ENCODE measurements at places on chromosomes 7 and 10.

DNA sequence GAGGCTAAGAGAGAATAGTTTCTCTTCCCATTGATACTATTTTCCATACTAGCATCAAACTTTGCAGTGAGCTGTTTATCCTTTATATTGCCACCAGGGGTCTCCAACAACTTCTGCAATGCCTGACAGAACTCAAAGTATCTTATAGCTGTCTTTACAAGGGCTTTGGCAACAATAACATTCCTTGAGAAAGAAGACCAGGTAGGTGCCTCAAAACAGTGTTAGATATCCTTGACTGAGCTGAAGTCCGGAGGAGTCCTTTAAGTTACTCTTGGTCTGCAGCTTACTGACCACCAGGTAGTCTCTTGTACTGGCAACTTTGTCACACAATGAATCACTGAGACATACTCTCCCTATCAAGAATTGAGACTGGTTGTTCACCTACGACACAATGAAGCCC is 30.0 kb upstream of the TES start:
- no peak for DNase-seq

GRCh38 chr7:36348256-36348655 is 41.4 kb upstream of the ANLN start:
- no peak for DNase-seq

- no peak for DNase-seq
Observed at GRCh38 chr7:57343901-57344622, 105.9 kb upstream of the ZNF716 start.

GRCh38 chr10:31698181-31698830 is 230.3 kb downstream of the ARHGAP12 start:
- DNase-seq: no peak

DNA sequence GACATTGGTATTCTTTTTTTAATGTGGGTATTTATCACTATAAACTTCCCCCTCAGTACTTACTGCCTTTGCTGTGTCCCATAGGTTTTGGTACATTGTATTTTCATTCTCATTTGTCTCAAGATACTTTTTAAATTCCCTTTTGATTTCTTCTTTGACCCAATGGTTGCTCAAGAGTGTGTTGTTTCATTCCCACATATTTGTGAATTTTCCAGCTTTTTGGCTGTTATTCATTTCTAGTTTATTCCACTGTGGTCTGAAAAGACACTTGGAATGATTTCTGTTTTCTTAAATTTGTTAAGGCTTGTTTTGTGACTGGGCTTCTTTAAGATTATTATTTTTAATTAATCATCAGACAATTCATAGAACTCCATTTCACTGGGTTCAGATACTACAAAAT is 105.0 kb downstream of the EPC1 start:
- no peak for DNase-seq

DNA sequence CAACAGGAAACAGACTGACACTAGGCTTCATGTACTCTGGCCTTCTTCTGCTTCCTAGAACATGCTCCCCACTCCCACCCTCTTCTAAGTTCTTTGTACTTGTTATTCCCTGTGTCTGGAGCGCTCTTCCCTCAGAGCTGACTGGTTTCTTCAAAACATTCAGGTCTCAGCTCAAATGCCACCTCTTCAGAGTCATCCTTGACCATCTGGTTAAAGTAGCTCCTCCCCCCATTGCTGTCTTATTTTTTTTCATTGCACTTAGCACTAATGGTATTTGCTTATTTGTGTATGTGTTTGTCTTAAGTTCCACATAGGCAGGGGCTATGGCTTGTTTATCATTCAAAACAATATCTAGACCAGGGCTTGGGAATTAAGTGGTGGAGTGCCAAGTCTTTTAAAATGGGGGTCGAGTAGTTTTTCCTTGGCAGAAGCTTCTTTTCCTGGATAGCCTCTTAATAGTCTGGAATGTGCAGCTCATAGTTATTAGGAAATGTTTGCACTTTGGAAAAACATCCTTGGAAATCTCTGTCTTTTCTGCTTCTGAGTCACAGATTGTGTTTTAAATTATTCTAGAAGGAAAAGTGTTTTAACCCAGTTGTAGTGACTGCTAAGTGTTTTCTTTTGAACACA is 60.0 kb downstream of the RALA start:
- no peak for DNase-seq

GRCh38 chr7:50775836-50776235 is 6.9 kb downstream of the GRB10 start:
- no peak for DNase-seq

- DNase-seq: no peak
Observed at GRCh38 chr7:50281680-50282445, 22.7 kb upstream of the IKZF1 start.

- DNase-seq: no peak
Observed at GRCh38 chr10:23331567-23332301, 12.9 kb downstream of the C10orf67 start.

DNA sequence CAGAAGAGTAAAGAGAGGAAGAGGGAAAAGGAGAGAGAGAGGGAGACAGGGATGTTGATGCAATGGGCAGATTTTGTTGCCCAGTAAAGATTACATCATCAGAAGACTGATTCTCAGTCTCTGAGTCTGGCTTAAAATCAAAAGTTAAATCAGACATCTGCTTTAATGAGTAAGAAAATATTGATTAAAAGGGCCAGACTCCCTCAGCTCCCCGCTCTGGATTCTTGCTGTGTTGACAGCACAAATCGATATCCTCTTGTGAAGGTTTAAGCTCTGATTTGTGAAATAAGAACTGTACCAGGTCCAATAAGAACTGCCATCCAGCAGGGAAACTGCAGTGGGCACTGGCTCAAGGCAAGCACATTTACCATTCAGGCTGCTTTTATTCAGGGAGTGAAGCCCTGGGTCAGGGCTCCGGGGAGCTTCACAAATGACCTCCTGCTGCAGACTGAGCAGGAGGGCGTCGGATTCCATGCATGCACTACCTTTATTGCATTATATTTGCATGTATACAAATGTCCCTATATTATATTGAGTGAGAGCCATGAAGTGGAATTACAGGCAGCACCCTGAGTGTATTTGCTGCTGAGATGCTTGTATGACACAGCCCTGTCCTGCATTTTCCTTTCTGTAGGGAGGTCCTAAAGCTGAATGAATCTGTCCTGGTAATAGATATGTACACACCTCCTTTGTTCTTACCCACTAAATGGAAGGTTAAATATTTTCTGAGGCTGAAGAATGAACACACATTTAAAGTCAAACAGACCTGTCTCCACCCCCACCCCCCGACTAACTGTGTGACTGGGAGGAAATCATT is 401.5 kb downstream of the REEP3 start:
- DNase-seq: no peak

- no peak for DNase-seq
Observed at GRCh38 chr10:21176934-21177480, 279.9 kb upstream of the NEBL start.

- no peak for DNase-seq
Observed at GRCh38 chr10:121245754-121246153, 352.5 kb downstream of the FGFR2 start.

DNA sequence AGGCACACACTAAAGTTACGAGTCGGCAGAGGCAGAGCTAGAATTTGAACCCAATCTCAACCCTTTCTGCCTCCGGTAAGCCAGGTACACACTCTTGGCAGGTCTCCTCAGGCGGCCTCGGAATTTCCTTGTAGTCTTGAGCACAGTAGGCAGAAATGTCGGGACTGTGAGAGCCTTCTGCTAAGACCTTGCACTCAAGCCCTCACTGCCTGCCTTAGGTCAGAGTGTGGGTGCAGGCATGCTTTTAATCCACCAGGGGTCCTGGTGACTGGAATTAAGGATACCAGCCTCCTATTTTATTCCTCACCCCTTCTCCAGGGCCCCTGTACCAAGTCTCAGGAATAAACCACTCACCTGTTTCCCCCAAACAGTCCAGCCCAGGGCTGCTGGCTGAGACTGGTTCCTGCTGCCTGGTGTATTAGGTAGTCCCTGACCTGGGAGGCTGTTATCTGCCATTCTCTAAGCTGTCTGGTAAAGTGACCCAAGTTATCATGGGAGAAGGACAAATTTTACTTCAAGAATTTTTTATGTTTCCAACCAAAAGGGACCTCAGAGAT is 855 bp downstream of the ATP6V1F start:
- DNase-seq: no peak

DNA sequence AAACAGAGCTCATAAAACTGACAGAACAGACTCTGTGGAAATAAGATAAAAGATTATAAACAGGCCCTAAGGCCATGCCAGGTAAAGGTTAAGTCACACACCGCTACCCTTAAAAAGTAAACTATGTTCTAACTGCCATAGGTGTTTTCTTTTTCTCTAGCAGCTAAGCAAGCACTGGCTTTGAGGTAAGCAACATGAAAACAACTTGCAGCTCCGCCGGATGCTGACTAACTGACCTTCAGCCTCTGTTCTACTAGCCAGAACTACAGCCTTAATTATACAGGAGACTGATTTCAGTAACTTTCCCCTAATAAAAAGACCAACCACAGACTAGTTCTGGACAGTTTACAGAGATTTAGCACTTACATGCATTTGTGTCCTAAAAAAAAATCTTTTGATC is 708.3 kb downstream of the CCSER2 start:
- DNase-seq: no peak

DNA sequence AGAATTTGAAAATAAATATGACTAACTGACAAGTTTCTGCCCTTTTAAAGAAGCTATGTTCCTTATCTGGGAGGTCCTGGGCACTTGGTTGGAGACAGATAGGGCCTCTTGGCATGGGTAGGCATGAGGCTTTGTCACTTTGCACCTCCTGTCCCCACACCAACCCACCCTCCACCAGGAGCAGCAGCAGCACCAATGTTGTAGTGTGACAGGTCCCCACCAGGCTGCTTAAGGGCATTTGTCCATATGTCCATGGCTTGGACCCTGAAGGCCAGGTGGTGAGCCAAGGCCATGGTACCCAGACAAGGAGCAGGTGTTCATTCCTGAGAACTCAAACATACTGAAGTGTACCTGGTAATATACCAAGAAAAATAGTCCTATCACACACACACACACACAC is 629.1 kb downstream of the ACTR3B start:
- DNase-seq: no peak

DNA sequence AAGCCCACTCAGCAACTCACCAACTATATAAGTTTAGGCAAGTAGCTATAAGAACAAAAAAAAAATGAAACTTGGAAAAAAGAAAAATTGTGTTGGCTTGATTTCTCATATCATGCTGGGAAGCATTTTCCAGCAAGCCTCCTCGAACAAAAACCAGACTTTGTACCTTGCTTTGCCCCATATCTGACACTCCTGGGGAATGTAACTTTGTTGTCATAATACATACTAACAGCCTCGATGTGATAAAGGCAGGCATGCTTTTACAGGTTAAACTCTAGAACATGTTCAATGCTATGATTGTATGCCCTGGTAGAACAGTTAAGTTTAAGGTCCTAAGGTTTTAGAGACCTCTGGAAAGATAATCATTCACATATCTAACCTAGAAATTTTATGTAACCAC is 11.6 kb downstream of the CFAP43 start:
- no peak for DNase-seq

- no peak for DNase-seq
Observed at GRCh38 chr10:84727398-84727797, 399.0 kb downstream of the CCSER2 start.

- no peak for DNase-seq
Observed at GRCh38 chr7:70634610-70635068, 497.3 kb upstream of the GALNT17 start.

DNA sequence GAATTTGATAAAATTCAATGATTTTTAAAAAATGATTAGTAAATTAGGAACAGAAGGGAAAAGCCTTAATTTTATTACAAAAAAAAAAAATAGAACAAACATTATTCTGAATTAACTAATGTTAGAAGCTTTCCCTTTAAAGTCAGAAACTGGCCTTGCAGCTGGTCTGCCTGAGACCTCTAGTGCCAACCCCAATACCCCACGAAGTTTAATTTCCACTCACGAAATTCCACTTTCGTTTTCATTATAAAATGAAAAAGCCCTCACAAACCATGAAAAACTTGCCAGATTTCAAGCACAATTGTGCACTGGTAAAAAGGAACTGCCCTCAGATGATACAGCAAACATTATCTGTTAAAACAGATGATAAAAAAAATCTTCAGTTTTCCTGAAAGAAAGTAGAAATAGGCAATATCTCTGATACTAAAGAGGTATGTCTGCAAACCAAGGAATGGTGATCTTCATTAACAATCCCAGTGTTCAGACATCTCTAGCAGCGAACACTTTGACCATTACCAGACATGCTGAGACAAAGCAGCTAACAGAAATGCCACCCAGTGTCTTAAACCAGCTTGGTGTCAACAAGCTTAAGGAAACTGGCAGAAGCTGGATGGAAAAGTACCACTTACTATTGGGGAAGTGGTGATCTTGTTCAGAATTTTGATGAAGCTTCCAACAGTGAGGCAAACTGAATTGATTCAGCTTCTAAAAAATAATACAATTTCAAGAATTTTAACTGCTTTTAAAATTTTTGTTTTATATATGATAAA is 80.2 kb downstream of the PALS2 start:
- DNase-seq: no peak

DNA sequence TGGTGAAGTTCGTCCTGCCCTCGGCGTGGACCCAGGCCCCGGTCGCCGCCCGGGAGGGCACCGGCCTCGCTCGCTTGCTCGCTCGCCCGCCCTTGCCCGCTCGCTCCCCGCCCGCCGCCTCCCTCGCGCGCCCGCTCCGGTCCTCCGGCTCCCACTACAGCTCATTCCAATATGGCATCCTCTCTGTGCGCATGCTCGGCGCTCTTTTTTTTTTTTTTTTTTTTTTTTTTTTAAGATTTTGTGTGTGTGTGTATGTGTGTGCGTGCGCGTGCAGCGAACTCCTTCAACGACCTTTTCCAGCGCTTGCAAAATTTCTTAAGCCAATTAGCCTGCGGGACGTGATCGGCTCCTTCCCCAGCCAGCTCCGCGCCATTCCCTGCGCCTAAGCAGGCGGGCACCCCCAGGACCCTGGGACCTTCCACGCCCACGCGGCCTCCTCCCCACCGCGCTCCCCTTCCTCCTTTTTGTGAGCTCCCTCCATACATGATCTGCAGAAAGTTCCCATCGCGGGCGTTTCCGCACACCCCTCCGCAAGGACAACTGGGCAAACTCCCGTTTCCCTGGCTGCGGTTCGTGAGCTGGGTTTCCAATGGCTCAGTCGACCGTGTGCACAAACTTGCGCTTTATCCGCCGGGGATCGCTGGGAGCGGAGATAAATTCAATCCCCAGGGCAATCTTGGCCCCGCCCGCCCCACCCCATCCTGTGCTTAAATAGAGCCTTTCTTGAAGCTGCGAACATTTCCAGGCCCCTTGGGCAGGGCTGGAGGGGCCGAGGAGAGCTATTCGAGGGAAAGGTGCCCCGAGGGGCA is at the start of gene SFMBT2:
Gene SFMBT2, minus strand, starts transcription at position 173 of the 809 bp plus-strand sequence. CDS start 29,136 bp downstream, outside the sequence.
- peak; percentile 57 for DNase-seq

DNA sequence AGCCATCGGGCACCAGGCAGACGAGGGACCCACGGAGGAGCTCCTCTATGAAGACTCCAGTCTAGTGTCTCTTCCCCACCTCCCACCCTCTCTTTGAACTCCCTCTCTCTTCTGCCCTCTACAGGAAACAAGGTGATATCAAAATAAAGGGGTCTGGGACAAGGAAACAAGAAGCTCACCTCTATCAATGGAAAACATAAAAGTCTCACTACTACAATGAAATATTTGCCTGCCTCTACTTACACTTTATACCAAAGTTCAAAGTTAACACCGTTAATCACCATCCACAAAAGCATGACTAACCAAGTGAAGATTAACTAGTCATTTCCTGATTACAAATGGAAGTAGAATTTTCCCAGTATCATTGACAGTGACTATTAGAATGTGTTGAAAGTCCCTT is 82.2 kb downstream of the PARD3 start:
- no peak for DNase-seq
